ENCODE measurements at places on chromosomes 3 and 15. TPM values are rescaled to one million over a fixed set of nuclear protein-coding genes. Genes with fewer than 3 reads are reported as not detected.

The UQCC5 gene
- total RNA-seq, result 25.9 TPM

The CDV3 gene
- total RNA-seq, result 278 TPM

The C15orf62 gene
- 0.52 TPM for total RNA-seq

The GHSR gene
- total RNA-seq, result not detected

The MCF2L2 gene
- 2.6 TPM for total RNA-seq

The KLHDC8B gene
- total RNA-seq, result 2.4 TPM

The CTDSPL gene
- 38.8 TPM for total RNA-seq

The PLA1A gene
- not detected for total RNA-seq
